ENCODE measurements at places on chromosomes 16 and 17. TPM values are rescaled to one million over a fixed set of nuclear protein-coding genes. Genes with fewer than 3 reads are reported as not detected.

- no peak overlapping the region for H3K4me3 ChIP-seq
- H3K27me3 ChIP-seq, result no peaks in the 10 kb centered on the region
- H3K27ac ChIP-seq, result no peak overlapping the region
Measured at GRCh38 chr17:77312786-77313599, 172.2 kb downstream of the SEC14L1 start.

GRCh38 chr16:57741660-57742191, 6.2 kb downstream of the KATNB1 start:
- H3K27ac ChIP-seq, result no peak overlapping the region
- peaks cover 11% of the 10 kb centered on the region for H3K4me1 ChIP-seq
- no peaks in the 10 kb centered on the region for H3K36me3 ChIP-seq
- no peak for DNase-seq

- peaks cover 3% of the 10 kb centered on the region for H3K36me3 ChIP-seq
- no peaks in the 10 kb centered on the region for H3K27me3 ChIP-seq
- H3K27ac ChIP-seq, result no peak overlapping the region
- peaks cover 15% of the 10 kb centered on the region for H3K4me1 ChIP-seq
- no peak overlapping the region for H3K4me3 ChIP-seq
- DNase-seq, result no peak
Measured at GRCh38 chr17:41848788-41849187, 11.2 kb downstream of the KLHL10 start.

GRCh38 chr16:27245276-27246172, 23.0 kb downstream of the NSMCE1 start:
- H3K4me1 ChIP-seq, result peaks cover 21% of the 10 kb centered on the region
- no peaks in the 10 kb centered on the region for H3K36me3 ChIP-seq
- no peak overlapping the region for H3K27ac ChIP-seq
- no peak for DNase-seq
- no peaks in the 10 kb centered on the region for H3K27me3 ChIP-seq

Gene RAB11FIP4
- total RNA-seq, result 17.4 TPM

DNA sequence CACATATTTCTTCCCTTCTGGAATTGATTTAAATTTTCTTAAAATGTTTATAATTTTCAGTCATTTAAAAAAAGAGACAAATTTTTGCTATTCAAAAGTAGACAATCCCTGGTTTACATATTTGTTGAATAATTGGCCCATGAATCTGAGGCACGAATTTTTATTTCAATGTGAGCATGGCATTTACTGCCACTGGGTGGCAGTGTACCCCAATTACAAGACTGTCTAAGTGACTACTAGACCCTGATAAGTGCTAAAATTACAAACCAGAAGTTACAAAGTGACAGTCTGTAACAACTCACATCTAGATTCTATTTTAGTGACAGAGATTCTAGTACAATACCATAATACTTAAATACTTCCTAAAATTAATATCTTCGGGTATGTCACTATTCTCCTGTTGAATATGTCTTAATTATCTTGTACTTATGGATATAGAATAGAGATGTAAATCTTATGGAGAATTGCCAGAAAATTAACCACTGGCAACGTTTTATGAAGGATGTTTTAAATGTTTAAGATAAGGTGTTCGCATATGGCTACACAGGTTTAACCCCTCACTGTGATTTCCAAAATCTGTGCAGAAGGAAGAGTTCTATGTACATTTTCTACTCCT, 235.8 kb downstream of the MAP2K4 start:
- no peak for DNase-seq
- no peaks in the 10 kb centered on the region for H3K36me3 ChIP-seq
- no peak overlapping the region for H3K27ac ChIP-seq
- no peaks in the 10 kb centered on the region for H3K27me3 ChIP-seq
- no peaks in the 10 kb centered on the region for H3K4me1 ChIP-seq

DNA sequence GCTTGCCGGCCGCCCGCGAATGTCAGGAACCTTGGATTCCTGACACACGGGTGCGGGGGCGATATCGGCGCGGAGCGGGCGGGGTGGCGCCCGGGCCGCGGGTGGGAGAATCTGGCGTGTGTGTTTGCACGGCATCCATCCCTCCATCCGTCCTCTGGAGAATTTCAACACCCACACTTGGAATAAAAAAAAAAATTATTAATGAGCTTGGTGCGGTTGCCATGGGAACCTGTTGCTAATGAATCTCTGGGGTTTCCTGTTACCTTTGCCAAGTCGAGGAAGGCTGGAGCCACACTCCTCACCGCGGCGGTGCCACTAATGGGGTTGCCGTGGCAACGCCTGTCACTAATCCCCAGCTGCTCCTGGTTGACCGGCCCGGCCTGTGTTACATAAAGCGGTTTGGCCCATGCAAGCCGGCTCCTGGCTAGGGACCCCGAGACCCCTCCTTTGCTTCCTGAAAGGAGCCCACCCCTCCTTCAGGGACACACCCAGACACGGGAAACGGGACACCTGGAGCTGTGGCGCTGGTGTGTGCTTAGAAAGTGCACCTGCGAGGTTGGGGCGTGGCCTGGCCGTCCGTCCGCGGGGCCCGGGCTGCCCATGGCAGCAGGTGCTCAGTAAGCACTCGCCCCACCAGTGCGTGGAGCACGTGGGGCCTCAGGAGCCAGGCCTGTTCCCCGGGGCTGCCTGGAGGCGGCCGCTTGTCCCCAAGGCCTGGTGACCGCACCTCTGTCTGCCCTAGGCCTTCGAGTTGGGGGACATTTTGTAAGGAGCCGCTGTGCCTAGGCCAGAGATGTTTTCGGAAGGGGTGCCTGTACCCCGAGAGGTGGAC, 14.6 kb downstream of the CACNA1H start:
- DNase-seq, result no peak
- H3K4me3 ChIP-seq, result no peak overlapping the region
- H3K27me3 ChIP-seq, result no peaks in the 10 kb centered on the region
- H3K36me3 ChIP-seq, result no peaks in the 10 kb centered on the region

Gene KCNG4
- not detected for total RNA-seq

- DNase-seq, result no peak
- no peak overlapping the region for H3K4me3 ChIP-seq
- H3K4me1 ChIP-seq, result no peaks in the 10 kb centered on the region
Measured at GRCh38 chr17:79948406-79948944, 87.2 kb downstream of the TBC1D16 start.

Gene CACNB1
- 12.3 TPM for total RNA-seq

DNA sequence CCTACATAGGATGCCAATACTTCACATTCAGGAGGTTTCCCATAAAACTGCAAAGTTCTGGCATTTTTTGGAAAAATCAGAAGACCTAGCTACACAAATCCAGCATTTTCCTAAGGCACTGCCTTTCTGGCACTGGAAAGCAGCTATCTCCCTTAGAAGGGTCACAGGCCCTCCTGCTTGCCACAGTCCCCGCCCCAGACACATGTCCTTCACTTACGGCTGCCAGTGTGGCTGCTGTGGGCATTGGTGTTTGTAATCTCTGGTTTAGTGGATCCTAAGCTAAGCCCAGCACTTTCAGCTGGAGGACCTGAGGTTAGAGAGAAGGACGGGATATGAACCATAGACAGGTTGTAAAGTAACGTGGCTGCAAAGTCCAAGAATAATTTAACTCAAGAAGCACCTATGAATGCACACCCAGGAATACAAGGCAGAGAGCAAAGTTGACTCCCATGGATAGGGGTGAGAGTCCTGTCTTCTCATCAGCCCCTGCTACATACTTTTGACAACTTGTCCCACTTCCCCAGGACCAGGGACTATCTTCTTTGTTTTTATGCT, 100.0 kb downstream of the XYLT1 start:
- H3K4me1 ChIP-seq, result peaks cover 85% of the 10 kb centered on the region
- H3K27me3 ChIP-seq, result no peaks in the 10 kb centered on the region
- no peaks in the 10 kb centered on the region for H3K36me3 ChIP-seq

Gene ALDH3A1
- not detected for total RNA-seq

- H3K4me1 ChIP-seq, result peaks cover 16% of the 10 kb centered on the region
- H3K36me3 ChIP-seq, result no peaks in the 10 kb centered on the region
- no peak for DNase-seq
Measured at GRCh38 chr17:42409523-42410318, 13.3 kb downstream of the CAVIN1 start.

DNA sequence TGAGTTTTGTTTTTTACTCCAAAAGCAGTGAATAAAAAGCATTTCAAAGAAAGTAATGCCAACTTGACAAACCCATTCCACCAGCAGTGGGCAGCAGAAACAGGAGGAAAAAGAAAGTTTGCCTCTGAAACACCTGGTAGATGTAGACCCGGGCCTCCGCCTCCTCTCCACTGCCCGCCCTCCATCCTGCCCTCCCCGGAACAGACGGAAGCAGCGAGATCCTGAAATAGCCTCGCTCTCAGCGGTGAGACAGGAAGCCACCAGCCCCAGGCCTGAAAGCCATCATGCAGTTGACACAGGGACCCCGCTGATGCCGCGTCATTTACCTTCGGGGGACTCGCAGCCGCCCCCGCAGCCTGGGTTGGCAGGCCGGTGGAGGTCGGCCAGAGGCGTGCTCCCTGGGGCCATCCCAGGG, 67.8 kb downstream of the C16orf78 start:
- H3K4me1 ChIP-seq, result peaks cover 23% of the 10 kb centered on the region
- no peak overlapping the region for H3K27ac ChIP-seq
- no peaks in the 10 kb centered on the region for H3K27me3 ChIP-seq
- peak; percentile 69 for DNase-seq

GRCh38 chr17:27459433-27459832, 3.2 kb downstream of the KSR1 start:
- H3K27ac ChIP-seq, result no peak overlapping the region
- DNase-seq, result no peak
- H3K4me3 ChIP-seq, result no peak overlapping the region
- peaks cover 22% of the 10 kb centered on the region for H3K4me1 ChIP-seq

DNA sequence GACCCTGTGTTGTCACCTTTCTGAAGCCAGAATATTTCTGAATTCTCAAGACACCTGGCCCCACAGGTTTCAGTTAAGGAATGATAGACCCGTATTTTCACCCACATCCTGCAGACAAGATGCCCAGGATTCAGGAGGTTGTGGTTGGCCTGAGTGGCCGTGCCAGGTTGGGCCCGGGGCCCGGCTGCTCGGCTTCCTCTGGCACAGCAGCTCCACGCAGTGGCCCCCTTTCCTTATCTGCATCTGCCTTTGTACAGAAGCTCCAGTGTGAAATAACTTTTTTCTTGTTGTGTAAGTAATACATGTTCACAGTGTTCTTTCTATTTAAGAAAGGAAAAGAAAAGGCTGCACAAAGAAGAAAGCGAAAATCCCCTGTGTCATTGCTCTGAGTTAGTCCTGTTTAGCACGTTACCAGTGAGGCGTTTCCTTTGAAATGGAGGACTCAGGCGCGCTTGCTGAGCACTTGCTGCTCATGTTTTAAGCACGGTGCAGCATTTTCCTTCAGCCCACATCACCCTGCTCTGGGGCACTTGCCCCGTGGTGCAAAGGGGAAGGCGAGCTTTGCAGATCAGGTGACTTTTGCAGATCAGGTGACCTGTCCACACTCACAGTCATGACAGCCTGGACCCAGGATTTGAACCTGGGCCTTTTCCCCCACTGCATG, 12.8 kb downstream of the ZC3H18 start:
- peaks cover 39% of the 10 kb centered on the region for H3K36me3 ChIP-seq
- no peaks in the 10 kb centered on the region for H3K27me3 ChIP-seq
- H3K4me3 ChIP-seq, result no peak overlapping the region
- no peaks in the 10 kb centered on the region for H3K4me1 ChIP-seq
- DNase-seq, result no peak

- peaks cover 46% of the 10 kb centered on the region for H3K4me1 ChIP-seq
- H3K27ac ChIP-seq, result no peak overlapping the region
- DNase-seq, result no peak
- H3K27me3 ChIP-seq, result no peaks in the 10 kb centered on the region
- H3K4me3 ChIP-seq, result no peak overlapping the region
Measured at GRCh38 chr17:35171834-35172233, 22.4 kb downstream of the SLC35G3 start.

GRCh38 chr16:12410837-12411490, 392.7 kb downstream of the CPPED1 start:
- H3K27ac ChIP-seq, result no peak overlapping the region
- H3K36me3 ChIP-seq, result no peaks in the 10 kb centered on the region
- H3K4me3 ChIP-seq, result no peak overlapping the region
- no peaks in the 10 kb centered on the region for H3K4me1 ChIP-seq

All from CD8-positive, alpha-beta memory T cell (primary cell).